Neural crest cell (in vitro differentiated cells): ENCODE measurements at places on chromosomes 12 and 14. TPM values are rescaled to one million over a fixed set of nuclear protein-coding genes. Genes with fewer than 3 reads are reported as not detected.

The TEAD4 gene
- total RNA-seq, result 28.6 and 30.9 TPM in 2 replicates

DNA sequence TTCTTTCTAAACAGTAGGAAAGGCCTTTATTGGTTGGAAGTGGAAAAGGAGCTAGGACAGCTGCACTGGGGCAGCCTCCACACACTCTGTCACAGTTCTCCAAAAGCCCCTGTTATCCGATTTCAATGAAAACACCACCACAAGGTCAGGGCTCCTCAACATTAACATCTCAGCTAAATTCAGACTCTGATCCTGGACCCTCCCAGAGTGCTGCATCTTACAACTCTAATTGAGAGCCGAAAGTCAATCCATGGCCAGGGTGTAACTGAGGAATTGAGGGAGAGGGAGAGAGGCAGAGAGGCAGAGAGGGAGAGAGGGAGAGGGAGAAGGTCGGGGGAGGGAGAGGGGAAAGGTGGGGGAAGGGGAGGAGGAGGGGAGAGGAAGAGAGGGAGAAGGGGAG lies 32.1 kb downstream of the DICER1 start:
- peaks cover 56% of the 10 kb centered on the region for H3K4me1 ChIP-seq
- no peaks in the 10 kb centered on the region for H3K27me3 ChIP-seq
- H3K4me3 ChIP-seq, result no peak overlapping the region
- peaks cover 29% of the 10 kb centered on the region for H3K36me3 ChIP-seq
- no peak for DNase-seq
- H3K27ac ChIP-seq, result peak overlapping the region; percentile 88

The LBHD2 gene
- not detected in 2 replicates for total RNA-seq

GRCh38 chr14:104794993-104795780 lies at the start of gene AKT1:
Gene AKT1 (minus strand): TSS chr14:104795748. CDS start chr14:104792643, 3,105 bp downstream.
- no peaks in the 10 kb centered on the region for H3K36me3 ChIP-seq
- H3K27ac ChIP-seq, result no peak within 1 kb of the TSS
- no peak for DNase-seq

GRCh38 chr12:86256163-86256562 lies at the start of gene MGAT4C:
Gene MGAT4C (minus strand): TSS chr12:86256391.
- no peak for DNase-seq
- peaks cover 7% of the 10 kb centered on the region for H3K4me1 ChIP-seq
- H3K4me3 ChIP-seq, result no peak within 1 kb of the TSS
- H3K27me3 ChIP-seq, result no peaks in the 10 kb centered on the region
- H3K27ac ChIP-seq, result no peak within 1 kb of the TSS

- no peak overlapping the region for H3K27ac ChIP-seq
- no peaks in the 10 kb centered on the region for H3K27me3 ChIP-seq
- no peak overlapping the region for H3K4me3 ChIP-seq
- DNase-seq, result no peak
Measured at GRCh38 chr12:92765871-92766270, 63.1 kb downstream of the PLEKHG7 start.

GRCh38 chr12:46956451-46957035 lies 122.9 kb upstream of the PCED1B start:
- H3K4me1 ChIP-seq, result peaks cover 4% of the 10 kb centered on the region
- no peak overlapping the region for H3K4me3 ChIP-seq
- H3K36me3 ChIP-seq, result no peaks in the 10 kb centered on the region
- no peak for DNase-seq

GRCh38 chr12:102043928-102044327 lies 17.9 kb downstream of the WASHC3 start:
- no peaks in the 10 kb centered on the region for H3K27me3 ChIP-seq
- no peak for DNase-seq
- H3K36me3 ChIP-seq, result no peaks in the 10 kb centered on the region
- no peaks in the 10 kb centered on the region for H3K4me1 ChIP-seq

The CLSTN3 gene
- 28.2 and 30.4 TPM in 2 replicates for total RNA-seq

The PLXNC1 gene
- total RNA-seq, result 4.3 and 5.8 TPM in 2 replicates

GRCh38 chr12:122982477-122982815 lies 2.0 kb downstream of the ARL6IP4 start:
- no peak for DNase-seq
- no peaks in the 10 kb centered on the region for H3K36me3 ChIP-seq
- H3K27me3 ChIP-seq, result peaks cover 3% of the 10 kb centered on the region
- H3K27ac ChIP-seq, result no peak overlapping the region
- H3K4me3 ChIP-seq, result peak overlapping the region; percentile 86

The ESRRB gene
- total RNA-seq, result 0.28 and 0.77 TPM in 2 replicates

- no peaks in the 10 kb centered on the region for H3K27me3 ChIP-seq
- H3K4me1 ChIP-seq, result peaks cover 18% of the 10 kb centered on the region
- DNase-seq, result no peak
- H3K4me3 ChIP-seq, result no peak overlapping the region
Measured at GRCh38 chr14:78752518-78753188, 582.5 kb downstream of the NRXN3 start.

- H3K36me3 ChIP-seq, result no peaks in the 10 kb centered on the region
- H3K4me1 ChIP-seq, result no peaks in the 10 kb centered on the region
- no peaks in the 10 kb centered on the region for H3K27me3 ChIP-seq
- H3K4me3 ChIP-seq, result no peak overlapping the region
- DNase-seq, result no peak
- H3K27ac ChIP-seq, result no peak overlapping the region
Measured at GRCh38 chr14:26170885-26171284, 426.9 kb downstream of the NOVA1 start.

The PTPRO gene
- 3.1 and 3.6 TPM in 2 replicates for total RNA-seq

GRCh38 chr12:13573698-13574321 lies 377.3 kb downstream of the EMP1 start:
- peaks cover 20% of the 10 kb centered on the region for H3K4me1 ChIP-seq
- H3K4me3 ChIP-seq, result no peak overlapping the region
- no peaks in the 10 kb centered on the region for H3K36me3 ChIP-seq
- peaks cover 55% of the 10 kb centered on the region for H3K27me3 ChIP-seq
- no peak for DNase-seq

The OVCH1 gene
- 0.16 and 0.37 TPM in 2 replicates for total RNA-seq

- H3K27ac ChIP-seq, result no peak overlapping the region
- H3K4me1 ChIP-seq, result peaks cover 10% of the 10 kb centered on the region
- no peaks in the 10 kb centered on the region for H3K36me3 ChIP-seq
Measured at GRCh38 chr12:7884689-7885088, 12.0 kb upstream of the SLC2A14 start.
